ENCODE measurements at places on chromosomes 4 and X. TPM values are rescaled to one million over a fixed set of nuclear protein-coding genes. Genes with fewer than 3 reads are reported as not detected.

The LGI2 gene
- total RNA-seq, result 1.7 TPM

The PJA1 gene
- total RNA-seq, result 108 TPM

The TMPRSS11B gene
- 0.78 TPM for total RNA-seq

The FGFBP2 gene
- not detected for total RNA-seq

The CITED1 gene
- 3.0 TPM for total RNA-seq

The CC2D2A gene
- total RNA-seq, result 19.8 TPM

The ZNF674 gene
- 13.9 TPM for total RNA-seq

The WAS gene
- total RNA-seq, result 0.16 TPM

The NAT8L gene
- 11.4 TPM for total RNA-seq

The RENBP gene
- total RNA-seq, result 2.8 TPM

The GLRB gene
- 51.5 TPM for total RNA-seq

The ADH1A gene
- not detected for total RNA-seq

The PNMA3 gene
- total RNA-seq, result 11.5 TPM

The RHOH gene
- 0.94 TPM for total RNA-seq

The AKAP14 gene
- 1.4 TPM for total RNA-seq

The IL21 gene
- total RNA-seq, result not detected

The DSPP gene
- total RNA-seq, result 0.16 TPM

All from occipital lobe (tissue), 3 donors.